ENCODE measurements at places on chromosomes 2 and 18.

GRCh38 chr2:39875182-39875913 lies 96.3 kb upstream of the THUMPD2 start:
- no peak for DNase-seq

DNA sequence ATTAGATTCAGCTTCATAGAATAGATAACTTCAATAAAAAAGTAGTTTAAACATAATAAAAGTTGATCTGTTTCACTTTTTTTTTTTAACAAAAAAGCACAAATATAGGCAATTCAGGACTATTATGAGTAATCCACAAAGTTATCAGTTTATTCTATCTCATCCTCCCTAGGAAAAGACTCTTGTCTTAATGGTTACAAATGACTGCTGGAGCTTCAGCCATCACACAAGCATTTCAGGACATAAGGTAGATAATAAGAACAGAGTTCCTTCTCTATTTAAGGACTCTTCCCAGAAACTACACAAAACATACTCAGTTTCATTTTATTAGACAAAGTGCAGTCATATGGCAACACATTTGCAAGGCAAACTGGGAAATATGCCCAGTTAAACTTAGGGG lies 357.6 kb upstream of the SETBP1 start:
- no peak for DNase-seq

DNA sequence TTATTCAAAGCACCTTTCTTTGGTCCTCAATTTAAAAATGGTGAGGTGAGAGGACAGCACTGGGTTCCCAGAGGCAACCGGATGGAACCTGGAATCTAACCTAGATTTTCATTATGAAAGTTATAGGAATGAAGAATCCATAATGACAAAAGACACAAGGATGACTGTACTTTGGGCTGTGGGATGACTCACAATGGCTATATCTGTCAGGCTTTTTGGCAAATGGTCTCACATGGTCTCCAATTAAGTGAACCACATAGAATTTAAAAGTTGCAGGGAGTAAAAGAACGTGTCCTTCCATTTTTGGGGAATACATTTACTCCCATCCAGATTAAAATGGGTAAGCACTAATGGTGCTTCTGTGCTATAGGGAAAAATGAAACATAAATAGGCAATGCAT lies 31.8 kb upstream of the LYPD1 start:
- no peak for DNase-seq

DNA sequence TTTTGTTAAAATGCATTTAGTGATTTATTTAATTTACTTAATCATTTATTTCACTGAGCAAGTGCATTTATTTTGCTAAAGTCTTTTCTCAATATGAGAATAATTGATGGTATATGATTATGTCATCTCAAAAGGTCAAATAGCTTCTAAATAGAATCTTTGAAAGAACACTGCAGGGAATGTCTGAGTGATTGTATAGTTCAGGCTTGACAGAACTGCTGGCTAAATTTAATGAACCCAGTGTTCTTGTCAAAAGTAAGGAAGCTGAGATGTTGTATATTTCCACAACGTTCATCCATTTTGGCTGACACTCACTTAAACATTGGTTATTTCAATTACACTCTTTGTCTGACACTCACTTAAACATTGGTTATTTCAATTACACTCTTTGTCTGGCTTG lies 39.3 kb upstream of the CDH7 start:
- DNase-seq, result no peak

- peak; percentile 96 for DNase-seq
Measured at GRCh38 chr2:10302479-10303180, at the start of gene HPCAL1. TSS of gene HPCAL1 (plus strand) at chr2:10302904. CDS start at chr2:10419758, 116,854 bp downstream.

DNA sequence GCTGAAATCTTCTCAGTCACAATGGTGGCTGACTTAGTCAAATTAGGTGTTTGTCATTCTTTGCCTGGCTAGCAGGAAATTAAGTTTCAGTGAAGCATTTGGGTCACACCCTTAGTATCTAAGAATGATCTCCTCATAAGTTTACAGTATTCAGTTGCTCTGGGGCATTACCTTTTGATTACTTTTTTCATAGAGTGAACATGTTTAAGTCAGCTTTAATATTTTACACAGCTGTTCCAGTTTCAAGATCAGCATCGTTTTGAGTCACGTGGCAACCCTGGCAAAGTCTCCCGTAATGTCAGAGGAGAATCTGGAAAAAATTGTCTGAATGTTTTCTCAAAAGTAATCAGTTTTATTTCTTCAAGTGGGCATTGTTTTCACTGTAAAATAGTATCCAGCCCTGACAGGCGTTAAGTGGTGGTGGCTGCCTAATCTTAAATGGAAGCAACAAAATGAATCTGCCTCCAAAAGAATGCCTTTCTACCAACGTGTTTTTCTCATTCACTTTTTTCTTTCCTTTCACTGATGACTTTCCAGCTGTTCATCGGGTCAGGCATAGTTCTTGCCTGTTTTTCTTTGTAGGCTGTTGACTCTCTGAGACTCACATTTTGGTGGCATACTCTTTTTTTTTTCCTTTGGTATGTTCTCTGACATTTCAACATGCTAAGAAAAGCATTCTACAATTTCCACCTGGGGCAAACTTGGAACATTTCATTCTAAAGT lies 319.6 kb upstream of the TCF4 start:
- no peak for DNase-seq

DNA sequence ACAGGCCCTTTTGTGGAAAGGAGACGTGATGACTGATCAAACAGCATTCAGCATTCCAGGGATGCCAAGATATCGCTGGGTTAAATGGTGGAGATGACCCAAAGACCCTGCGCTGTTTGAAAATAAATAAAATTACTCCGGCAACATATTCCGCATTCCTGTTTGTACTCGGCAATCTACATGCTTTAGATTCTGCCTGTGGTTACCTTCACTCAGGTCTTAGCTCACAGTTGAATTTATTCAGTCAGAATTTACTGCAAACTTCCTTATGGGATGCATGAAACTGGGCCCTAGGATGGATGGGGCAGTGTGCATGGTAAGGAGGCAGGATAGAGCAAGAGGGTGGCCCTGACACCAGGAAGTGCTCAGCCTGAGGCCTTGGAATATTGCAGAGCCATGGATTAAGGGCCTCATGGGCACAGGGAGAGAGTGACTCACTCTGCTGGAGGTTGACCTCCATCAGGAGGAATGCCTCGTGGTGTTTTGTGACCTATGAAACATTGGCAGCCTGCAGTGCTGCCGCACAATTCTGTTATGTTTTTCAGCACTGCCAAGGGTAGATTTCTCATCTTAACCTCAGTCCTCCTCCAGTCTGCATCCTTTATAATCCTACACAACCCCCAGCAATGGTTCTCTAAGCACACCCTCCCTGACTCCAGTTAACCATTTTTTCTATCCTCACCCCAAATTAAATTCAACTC lies 321.4 kb downstream of the IRS1 start:
- DNase-seq, result peak; percentile 79

GRCh38 chr2:26889796-26890195 lies 41.9 kb downstream of the DPYSL5 start:
- DNase-seq, result no peak

DNA sequence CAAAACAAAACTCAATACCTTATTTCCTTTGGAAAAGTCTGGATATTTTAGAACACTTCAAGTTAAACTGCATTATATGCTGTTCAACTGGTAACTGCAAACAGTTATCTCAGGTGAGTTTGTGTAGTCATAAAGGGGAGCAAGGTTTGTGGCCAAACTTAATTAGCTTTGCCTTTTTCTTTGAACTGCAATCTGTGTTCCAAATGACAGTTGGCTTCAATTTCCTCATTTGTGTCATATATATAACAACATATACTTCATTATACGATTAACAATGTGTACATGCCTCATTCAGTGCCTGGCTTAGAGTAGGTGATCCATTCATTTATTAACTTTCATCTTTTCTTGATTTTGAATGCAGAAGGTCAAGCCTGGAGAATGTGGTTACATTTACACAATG lies 55.8 kb downstream of the KCNE4 start:
- DNase-seq, result no peak

DNA sequence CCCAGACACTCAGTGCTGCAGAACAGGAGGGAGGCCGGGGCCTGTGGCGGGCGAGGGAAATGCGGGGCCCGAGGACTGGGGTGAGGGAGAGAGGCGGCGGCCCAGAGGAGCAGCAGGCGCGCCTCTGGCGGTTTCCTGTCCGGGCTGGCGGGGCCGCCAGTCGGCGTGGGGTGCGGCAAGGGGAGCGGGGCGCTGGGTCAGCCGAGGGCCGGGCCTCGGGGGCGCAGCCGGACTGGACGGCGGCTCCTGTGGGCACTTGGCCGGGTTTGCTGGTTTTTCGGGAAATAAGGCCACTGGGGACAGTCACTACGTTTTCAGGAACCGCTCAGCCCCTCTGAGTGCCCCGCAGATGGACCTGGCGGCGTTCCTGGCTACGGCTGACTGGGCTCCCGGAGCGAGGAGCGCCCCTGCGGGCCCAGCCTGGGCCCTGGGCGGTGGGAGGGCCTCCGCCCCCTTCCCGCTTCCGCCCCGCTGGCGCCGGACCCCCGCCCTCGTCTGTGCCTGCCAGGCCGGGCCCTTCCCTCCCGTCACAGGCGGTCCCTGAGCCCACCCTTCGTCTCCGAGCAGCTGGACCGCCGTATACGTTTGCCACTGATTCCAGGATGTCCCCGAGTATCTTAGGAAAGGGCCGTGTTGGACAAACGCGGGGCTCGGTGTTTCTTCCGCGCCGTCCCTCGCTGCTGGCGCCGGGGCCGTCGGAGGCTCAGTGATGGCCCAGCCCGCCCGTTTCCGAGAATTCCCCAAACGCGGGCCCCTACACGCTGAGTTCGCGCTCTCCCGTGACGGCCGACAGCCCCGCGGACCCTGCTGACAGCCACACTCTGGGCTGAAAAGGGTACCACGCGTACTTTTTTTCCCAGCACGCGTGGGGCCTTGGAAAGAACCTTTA lies 84.6 kb downstream of the FAM210A start:
- no peak for DNase-seq

DNA sequence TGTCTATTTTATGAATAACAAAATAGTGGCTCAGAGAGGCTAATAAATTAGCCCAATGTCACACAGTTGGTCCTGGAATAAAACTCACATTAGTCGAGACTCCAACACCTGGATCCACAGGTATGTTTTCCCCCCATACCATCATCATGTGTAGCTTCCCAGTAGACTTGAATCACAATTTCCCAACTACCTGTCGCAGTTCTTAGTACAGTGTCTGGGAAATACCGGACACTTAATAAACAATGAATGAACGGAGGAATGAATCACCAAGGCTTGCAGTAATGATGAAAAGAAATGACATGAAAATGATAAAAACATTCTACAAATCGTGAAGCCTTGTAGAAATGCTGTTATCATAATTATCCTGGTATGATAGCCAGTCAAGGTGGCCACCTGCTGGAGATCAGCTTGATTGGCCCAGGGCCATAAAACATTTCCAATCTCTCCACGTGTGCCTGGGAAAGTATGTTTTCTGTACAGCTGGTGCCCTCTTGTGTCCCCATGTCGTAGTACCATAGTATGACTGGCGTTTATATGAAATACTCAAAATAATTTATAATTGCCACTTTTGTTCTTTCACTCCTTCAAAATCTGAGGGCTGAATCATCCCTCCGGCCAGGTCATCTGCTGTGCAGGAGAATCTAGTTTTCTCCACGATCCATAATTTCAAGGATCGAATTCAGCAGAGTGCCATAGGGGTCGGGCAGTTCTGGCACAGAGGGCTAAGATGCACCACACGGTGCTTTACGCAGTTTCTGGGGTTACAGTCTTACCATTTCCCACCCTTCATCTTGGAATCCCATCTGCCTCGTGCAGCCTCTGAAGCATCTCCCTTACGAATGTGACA lies 95.4 kb downstream of the LAMA1 start:
- peak; percentile 78 for DNase-seq

GRCh38 chr2:121144111-121144510 lies 140.9 kb downstream of the TFCP2L1 start:
- DNase-seq, result no peak

- no peak for DNase-seq
Measured at GRCh38 chr2:74548285-74548899, 5.3 kb downstream of the LOXL3 start.

DNA sequence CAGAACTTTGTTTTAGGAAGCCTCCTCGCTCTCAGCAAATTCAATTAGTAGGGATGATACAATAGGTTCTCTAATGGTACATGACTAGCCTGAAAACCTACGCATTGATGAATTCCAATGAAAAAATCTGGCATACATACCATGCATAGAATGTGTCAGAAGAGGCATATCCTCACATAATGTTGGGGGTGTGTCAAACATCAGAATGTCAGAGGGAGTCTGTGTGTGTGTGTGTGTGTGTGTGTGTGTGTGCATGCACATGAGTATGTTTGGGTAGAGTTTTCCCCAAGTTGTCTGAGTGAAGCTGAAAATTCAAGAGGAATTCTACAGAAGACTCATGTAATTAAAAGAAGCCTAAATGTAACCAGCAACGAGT lies 78.5 kb downstream of the FIGN start:
- DNase-seq, result no peak

GRCh38 chr2:224638301-224638823 lies 53.2 kb upstream of the CUL3 start:
- no peak for DNase-seq

- DNase-seq, result no peak
Measured at GRCh38 chr2:12155303-12156051, 409.0 kb downstream of the LPIN1 start.

DNA sequence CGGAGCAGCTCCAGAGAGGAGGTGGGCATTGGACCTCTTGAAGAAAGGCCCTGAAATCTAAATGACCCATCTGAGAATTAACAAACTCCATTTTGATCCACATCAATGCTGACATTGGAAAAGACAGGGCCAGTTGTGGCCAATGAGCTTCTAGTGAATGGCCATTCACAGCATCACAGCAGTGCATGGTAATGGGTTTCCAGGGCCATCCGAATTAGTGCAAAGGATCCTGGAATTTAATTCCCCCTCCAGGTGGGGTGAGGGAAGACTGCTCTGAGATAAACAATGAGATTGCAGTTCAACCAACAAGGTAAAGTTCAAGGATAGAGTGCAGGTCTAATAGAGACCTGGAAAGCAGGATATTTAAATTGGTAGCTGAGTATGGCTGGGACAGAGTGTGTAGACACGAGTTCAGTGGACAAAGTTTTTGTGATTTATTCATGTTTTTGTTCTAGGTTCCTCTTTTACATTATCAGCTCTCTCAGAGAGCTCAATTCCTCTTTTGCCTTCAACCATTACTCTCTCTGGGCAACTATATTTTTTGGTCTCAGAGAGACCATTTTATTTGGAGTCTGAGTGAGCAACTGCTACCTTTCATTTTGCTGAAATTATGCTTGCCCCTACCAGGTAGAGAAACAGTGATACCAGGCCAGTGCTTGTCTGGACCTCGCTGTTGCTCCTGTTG lies 5.0 kb downstream of the TACR1 start:
- no peak for DNase-seq

Measured in Caco-2 (cell line).